ENCODE measurements at places on chromosomes 4 and X. TPM values are rescaled to one million over a fixed set of nuclear protein-coding genes. Genes with fewer than 3 reads are reported as not detected.

Gene SMAD1
- 21.1 TPM for total RNA-seq

Gene USP17L13
- not detected for total RNA-seq

Gene MCUB
- 14.8 TPM for total RNA-seq

Gene SPACA5
- not detected for total RNA-seq

Gene LAMP2
- 27.7 TPM for total RNA-seq

Gene PNPLA4
- 19.7 TPM for total RNA-seq

Gene CYLC1
- total RNA-seq, result not detected

Gene MAGEA8
- not detected for total RNA-seq

Gene LRIT3
- total RNA-seq, result 0.09 TPM
